ENCODE measurements at places on chromosomes 3 and 15. TPM values are rescaled to one million over a fixed set of nuclear protein-coding genes. Genes with fewer than 3 reads are reported as not detected.
A peak's percentile ranks its signal among the peaks of the same experiment; 100 is the strongest.

DNA sequence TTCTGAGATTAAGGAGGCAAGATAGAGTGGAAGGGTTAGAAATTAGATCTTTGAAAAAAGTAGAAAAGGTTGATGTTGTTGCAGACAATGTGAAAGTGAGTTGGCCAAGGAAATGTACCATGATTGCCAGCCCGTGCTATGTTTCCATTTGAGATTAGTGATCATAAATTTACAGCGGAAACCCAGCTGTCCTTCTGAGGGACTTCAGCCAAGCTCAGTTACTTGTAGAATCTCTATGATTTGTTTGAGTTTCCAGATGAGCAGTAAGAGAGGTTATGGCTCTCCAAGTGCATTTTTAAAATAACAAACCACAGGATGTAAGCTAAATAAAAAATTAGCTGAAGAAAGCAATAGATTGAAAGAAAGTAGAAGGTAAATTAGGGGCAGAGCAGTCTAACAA, 54.2 kb upstream of the RBMS3 start:
- no peak overlapping the region for H3K4me3 ChIP-seq
- no peaks in the 10 kb centered on the region for H3K4me1 ChIP-seq
- no peaks in the 10 kb centered on the region for H3K36me3 ChIP-seq
- no peak for DNase-seq
- H3K27me3 ChIP-seq = no peaks in the 10 kb centered on the region

DNA sequence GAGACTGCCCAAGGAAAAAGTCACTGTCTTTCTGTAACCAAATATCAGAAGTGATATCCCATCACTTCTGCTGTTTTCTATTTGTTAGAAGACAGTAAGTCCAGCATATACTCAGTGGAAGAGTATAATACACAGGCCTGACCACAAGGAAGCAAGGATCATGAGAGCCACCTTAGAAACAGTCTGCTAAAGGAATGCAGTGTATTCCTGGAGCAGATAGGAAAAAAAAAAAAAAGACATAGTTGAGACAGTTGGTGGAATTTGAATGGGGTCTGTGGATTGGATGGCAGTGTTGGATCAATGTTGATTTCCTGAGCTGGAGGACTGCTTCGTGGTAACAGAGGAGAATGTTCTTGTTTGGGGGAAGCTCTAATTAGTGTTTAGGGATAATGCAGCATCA, 26.5 kb upstream of the FBXL2 start:
- no peaks in the 10 kb centered on the region for H3K27me3 ChIP-seq
- no peak for DNase-seq
- H3K4me3 ChIP-seq = no peak overlapping the region
- no peak overlapping the region for H3K27ac ChIP-seq
- H3K36me3 ChIP-seq = no peaks in the 10 kb centered on the region

GRCh38 chr3:128335621-128336296, 130.9 kb downstream of the DNAJB8 start:
- no peaks in the 10 kb centered on the region for H3K27me3 ChIP-seq
- DNase-seq = no peak
- no peaks in the 10 kb centered on the region for H3K4me1 ChIP-seq
- peaks cover 3% of the 10 kb centered on the region for H3K36me3 ChIP-seq
- no peak overlapping the region for H3K27ac ChIP-seq

DNA sequence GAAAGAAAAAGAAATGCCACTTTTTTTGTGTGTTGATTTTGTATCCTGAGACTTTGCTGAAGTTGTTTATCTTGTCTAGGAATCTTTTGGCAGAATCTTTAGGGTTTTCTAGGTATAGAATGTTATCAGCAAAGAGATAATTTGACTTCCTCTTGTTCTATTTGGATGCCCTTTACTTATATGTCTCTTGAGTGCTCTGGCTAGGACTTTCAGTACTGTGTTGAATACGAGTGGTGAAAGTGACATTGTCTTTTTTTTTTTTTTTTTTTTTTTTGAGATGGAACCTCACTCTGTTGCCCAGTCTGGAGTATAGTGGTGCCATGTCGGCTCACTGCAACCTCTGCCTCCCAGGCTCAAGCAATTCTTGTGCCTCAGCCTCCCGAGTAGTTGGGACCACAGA, 64.7 kb upstream of the NPHP3 start:
- H3K4me3 ChIP-seq = no peak overlapping the region
- no peaks in the 10 kb centered on the region for H3K27me3 ChIP-seq
- peaks cover 21% of the 10 kb centered on the region for H3K4me1 ChIP-seq
- peak overlapping the region; percentile 42 for H3K27ac ChIP-seq
- no peaks in the 10 kb centered on the region for H3K36me3 ChIP-seq

DNA sequence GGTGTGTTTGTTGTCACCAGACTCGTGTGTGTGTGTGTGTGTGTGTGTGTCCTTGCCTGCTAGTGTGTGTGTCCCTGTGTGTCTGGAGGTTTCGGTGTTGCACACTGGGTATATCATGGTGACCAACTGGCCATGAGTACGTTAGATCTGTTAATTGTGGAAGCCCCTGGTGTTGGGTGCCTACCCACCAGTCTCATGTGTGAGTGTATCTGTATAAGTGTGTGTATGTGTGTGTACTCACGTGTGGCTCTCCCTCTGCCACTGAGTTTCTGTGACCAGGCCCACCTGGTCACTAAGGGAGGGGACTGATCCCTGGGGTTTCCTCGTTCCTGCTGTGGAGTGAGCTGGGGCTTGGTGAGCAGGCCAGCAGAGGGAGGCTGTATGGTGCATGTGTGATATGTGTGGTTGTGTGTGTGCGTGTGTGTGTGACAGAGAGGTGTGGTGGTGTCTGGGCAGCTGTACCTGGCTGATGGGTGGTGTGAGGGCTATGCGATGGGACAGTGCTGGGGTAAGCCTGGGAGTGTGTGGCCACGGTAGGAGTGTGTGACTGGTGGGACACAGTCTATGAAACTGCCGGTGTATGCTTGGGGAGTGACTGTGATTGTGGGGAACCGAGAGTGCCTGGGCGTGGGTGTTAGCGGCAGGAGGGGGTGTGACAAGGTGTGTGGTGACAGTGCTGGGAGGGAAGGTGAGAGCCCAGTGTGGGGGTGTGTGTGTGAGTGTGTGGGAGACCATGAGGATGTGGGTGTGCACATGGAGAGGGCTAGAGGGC, 1.8 kb downstream of the PRKCD start:
- H3K4me1 ChIP-seq = peaks cover 59% of the 10 kb centered on the region
- no peak for DNase-seq
- peak overlapping the region; percentile 86 for H3K27ac ChIP-seq

DNA sequence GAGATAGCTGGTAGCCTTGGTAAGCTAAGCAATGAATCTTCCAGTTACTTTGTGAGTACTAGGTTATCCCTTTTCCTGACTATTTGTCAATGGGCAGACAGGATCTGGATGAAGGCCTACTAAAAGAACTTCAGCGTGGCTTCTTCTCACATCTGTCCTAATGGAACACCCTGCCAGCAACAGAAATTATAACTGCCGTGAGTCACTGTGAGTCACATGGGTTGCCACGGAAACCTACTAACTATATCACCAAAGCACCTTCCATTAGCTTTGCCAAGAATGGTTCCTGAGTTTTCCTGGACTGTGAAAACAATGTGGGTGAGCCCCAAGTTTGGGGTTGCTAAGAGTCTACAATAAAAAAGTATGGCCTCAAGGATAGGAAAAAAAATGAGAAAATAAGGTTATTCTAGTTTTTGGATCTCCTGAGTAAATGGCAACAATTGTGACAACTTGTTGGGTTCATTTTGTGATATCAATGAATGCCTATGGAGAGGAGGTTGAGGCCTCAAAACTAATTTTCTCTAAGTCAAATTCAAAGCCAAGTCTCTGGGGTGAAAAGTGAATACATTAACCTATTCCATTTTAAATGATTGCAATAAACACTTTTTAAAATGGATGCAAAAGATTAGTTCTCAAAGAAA, 195.1 kb upstream of the ICE2 start:
- H3K36me3 ChIP-seq = no peaks in the 10 kb centered on the region
- H3K27ac ChIP-seq = no peak overlapping the region
- peaks cover 24% of the 10 kb centered on the region for H3K4me1 ChIP-seq
- H3K27me3 ChIP-seq = no peaks in the 10 kb centered on the region
- DNase-seq = peak; percentile 41

GRCh38 chr3:58414538-58415197, 19.0 kb downstream of the PDHB start:
- H3K4me1 ChIP-seq = peaks cover 8% of the 10 kb centered on the region
- H3K27ac ChIP-seq = no peak overlapping the region
- H3K36me3 ChIP-seq = peaks cover 15% of the 10 kb centered on the region
- H3K4me3 ChIP-seq = no peak overlapping the region

GRCh38 chr3:22585504-22585903, 617.6 kb upstream of the UBE2E2 start:
- no peaks in the 10 kb centered on the region for H3K4me1 ChIP-seq
- no peak for DNase-seq
- H3K27me3 ChIP-seq = peaks cover 3% of the 10 kb centered on the region

- no peak overlapping the region for H3K4me3 ChIP-seq
- no peak for DNase-seq
- H3K36me3 ChIP-seq = no peaks in the 10 kb centered on the region
- H3K4me1 ChIP-seq = no peaks in the 10 kb centered on the region
Observed at GRCh38 chr3:84439476-84439875, 519.3 kb upstream of the CADM2 start.

Gene P3H2
- total RNA-seq = 19.3 TPM

Gene STRIT1
- total RNA-seq = not detected

Gene SCG5
- total RNA-seq = 3.3 TPM

Gene CCR1
- 10.0 TPM for total RNA-seq

Gene GOLGA8S
- total RNA-seq = 0.42 TPM

Gene FEZF2
- total RNA-seq = not detected

Gene ACOX2
- total RNA-seq = 20.8 TPM

Data from thoracic aorta (tissue), 2 donors.